Gastrocnemius medialis (tissue), 4 donors: ENCODE measurements at places on chromosomes 7 and 10. TPM values are rescaled to one million over a fixed set of nuclear protein-coding genes. Genes with fewer than 3 reads are reported as not detected.
A peak's percentile ranks its signal among the peaks of the same experiment; 100 is the strongest.

Gene NEBL
- 2.5 TPM for total RNA-seq

Gene ITIH5
- 14.0 TPM for total RNA-seq

Gene GPRIN2
- not detected for total RNA-seq

Gene FZD8
- total RNA-seq = 3.9 TPM

Gene GSTO2
- total RNA-seq = 1.4 TPM

Gene FXYD4
- not detected for total RNA-seq

Gene TSPAN15
- 14.9 TPM for total RNA-seq

Gene OPN4
- total RNA-seq = 0.92 TPM

Gene SPDYE2
- not detected for total RNA-seq

DNA sequence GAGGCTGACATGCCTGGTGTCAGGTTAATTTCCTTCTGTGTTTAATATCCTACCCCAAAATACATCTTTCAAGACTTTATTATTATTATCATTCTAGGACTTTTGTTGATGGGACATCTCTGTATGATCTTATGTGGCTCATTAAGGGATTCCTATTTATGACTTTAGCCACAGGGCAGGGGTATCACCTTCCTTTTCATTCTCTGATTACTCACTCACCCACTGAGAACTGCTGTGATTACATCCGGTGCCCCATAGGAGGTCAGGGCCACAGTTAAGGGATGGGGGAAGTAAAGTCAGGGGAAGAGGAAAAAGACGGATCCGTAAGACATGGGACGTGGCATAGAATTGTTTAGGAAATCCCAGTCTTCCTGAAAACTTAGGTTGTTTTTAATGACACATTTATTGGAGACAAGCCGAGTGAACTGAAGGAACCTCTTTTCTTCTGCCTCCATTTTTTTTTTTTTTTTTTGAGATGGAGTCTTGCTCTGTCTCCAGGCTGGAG, 61.0 kb upstream of the PITRM1 start:
- H3K4me1 ChIP-seq = no peaks in the 10 kb centered on the region
- no peak for DNase-seq
- H3K27ac ChIP-seq = no peak overlapping the region
- no peaks in the 10 kb centered on the region for H3K36me3 ChIP-seq
- no peak overlapping the region for H3K4me3 ChIP-seq

GRCh38 chr10:70673043-70673928, 980 bp downstream of the ADAMTS14 start:
- H3K36me3 ChIP-seq = no peaks in the 10 kb centered on the region
- no peak for DNase-seq
- H3K4me3 ChIP-seq = peak overlapping the region; percentile 47
- H3K27ac ChIP-seq = no peak overlapping the region
- H3K27me3 ChIP-seq = peaks cover 19% of the 10 kb centered on the region

- no peaks in the 10 kb centered on the region for H3K27me3 ChIP-seq
- H3K36me3 ChIP-seq = no peaks in the 10 kb centered on the region
- H3K27ac ChIP-seq = no peak overlapping the region
- DNase-seq = no peak
These were observed 22.4 kb downstream of the GPR141 start for GRCh38 chr7:37705976-37706375.

- no peaks in the 10 kb centered on the region for H3K27me3 ChIP-seq
- no peaks in the 10 kb centered on the region for H3K4me1 ChIP-seq
- no peaks in the 10 kb centered on the region for H3K36me3 ChIP-seq
- H3K4me3 ChIP-seq = no peak overlapping the region
- H3K27ac ChIP-seq = no peak overlapping the region
These were observed 150.1 kb downstream of the PLPP4 start for GRCh38 chr10:120607016-120607709.

- no peaks in the 10 kb centered on the region for H3K27me3 ChIP-seq
- DNase-seq = no peak
- no peaks in the 10 kb centered on the region for H3K4me1 ChIP-seq
- H3K36me3 ChIP-seq = no peaks in the 10 kb centered on the region
- H3K4me3 ChIP-seq = no peak overlapping the region
- no peak overlapping the region for H3K27ac ChIP-seq
These were observed 49.5 kb downstream of the TCERG1L start for GRCh38 chr10:131261890-131262475.

- no peaks in the 10 kb centered on the region for H3K27me3 ChIP-seq
- no peak overlapping the region for H3K27ac ChIP-seq
- no peak for DNase-seq
- H3K4me3 ChIP-seq = no peak overlapping the region
- peaks cover 13% of the 10 kb centered on the region for H3K4me1 ChIP-seq
These were observed 11.8 kb downstream of the EPHA1 start for GRCh38 chr7:143396625-143397556.

DNA sequence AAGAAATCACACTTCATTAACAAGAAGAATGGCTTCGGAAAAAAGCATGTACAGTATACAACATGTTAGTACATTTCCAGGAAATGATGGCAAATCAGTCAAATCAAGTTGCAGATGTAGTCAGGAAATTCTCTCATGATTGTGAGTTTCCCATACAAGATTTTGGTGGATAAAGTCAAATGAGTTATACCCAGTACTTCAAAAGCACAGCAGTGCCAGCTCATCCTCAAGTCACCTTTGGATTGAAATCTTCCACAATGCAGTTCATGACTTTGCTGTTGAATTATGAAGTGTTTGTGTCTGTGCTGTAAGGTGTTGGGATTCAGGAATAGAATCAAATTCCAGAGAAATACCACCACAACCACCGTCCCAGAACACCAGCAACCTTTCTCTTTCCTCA, 301.3 kb upstream of the BMPER start:
- no peak for DNase-seq
- H3K27me3 ChIP-seq = no peaks in the 10 kb centered on the region
- no peak overlapping the region for H3K4me3 ChIP-seq
- no peaks in the 10 kb centered on the region for H3K4me1 ChIP-seq

DNA sequence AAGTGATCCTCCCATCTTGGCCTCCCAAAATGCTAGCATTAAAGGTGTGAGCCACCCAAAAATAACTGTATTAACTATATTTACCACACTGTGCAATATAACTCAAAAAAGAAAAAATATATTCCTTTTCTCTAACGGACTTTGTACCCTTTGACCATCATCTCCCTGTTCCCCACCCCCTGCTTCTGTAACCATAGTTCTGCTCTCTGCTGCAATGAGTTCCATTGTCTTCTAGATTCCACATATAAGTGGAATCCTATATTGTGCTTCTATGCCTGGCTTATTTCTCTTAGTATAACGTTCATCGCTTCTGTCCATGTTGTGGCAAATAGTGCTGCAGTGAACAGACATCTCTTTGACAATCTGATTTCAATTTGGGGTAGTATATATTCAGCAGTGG, 4.2 kb downstream of the TMEM248 start:
- no peaks in the 10 kb centered on the region for H3K36me3 ChIP-seq
- H3K27ac ChIP-seq = no peak overlapping the region
- DNase-seq = no peak

DNA sequence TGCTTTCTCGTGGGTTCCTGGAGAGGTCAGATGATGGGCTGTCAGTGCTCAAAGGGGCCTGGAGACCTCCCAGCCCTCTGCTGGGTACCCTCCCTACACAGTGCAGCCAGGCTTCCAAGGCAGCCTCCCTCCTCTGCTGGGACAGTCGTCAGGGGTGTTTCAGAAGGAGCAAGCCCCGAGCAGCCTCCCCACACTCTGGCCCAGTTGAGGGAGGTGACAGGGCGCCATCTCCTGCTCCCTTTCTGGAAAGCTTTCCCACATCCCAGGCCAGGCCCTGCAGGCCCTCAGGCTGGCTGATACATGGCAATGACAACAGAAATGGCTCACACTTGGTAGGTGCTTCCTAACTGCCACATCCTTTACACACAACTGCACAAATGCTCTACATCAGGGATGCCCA, 32.1 kb downstream of the KCNMA1 start:
- H3K27ac ChIP-seq = no peak overlapping the region
- no peak overlapping the region for H3K4me3 ChIP-seq
- H3K36me3 ChIP-seq = no peaks in the 10 kb centered on the region
- peaks cover 69% of the 10 kb centered on the region for H3K4me1 ChIP-seq
- DNase-seq = no peak

- DNase-seq = no peak
- H3K4me3 ChIP-seq = no peak overlapping the region
- H3K27ac ChIP-seq = no peak overlapping the region
- no peaks in the 10 kb centered on the region for H3K36me3 ChIP-seq
These were observed 76.6 kb downstream of the SEMA3C start for GRCh38 chr7:80842022-80842790.

DNA sequence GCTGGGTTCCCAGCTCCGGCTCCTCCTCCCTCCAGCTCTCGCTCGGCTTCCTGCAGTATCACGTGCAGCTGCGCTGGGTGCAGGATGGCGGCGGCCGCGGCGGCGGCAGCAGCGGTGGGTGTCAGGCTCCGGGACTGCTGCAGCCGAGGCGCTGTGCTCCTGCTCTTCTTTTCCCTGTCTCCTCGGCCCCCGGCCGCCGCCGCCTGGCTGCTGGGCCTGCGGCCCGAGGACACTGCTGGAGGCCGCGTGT, at the start of gene CNNM1:
TSS of gene CNNM1 (plus strand) at position 53 of the 250 bp plus-strand sequence. CDS start at position 85, 32 bp downstream.
- peak within 1 kb of the TSS; percentile 49 for H3K4me3 ChIP-seq
- no peaks in the 10 kb centered on the region for H3K36me3 ChIP-seq
- H3K27ac ChIP-seq = no peak within 1 kb of the TSS

DNA sequence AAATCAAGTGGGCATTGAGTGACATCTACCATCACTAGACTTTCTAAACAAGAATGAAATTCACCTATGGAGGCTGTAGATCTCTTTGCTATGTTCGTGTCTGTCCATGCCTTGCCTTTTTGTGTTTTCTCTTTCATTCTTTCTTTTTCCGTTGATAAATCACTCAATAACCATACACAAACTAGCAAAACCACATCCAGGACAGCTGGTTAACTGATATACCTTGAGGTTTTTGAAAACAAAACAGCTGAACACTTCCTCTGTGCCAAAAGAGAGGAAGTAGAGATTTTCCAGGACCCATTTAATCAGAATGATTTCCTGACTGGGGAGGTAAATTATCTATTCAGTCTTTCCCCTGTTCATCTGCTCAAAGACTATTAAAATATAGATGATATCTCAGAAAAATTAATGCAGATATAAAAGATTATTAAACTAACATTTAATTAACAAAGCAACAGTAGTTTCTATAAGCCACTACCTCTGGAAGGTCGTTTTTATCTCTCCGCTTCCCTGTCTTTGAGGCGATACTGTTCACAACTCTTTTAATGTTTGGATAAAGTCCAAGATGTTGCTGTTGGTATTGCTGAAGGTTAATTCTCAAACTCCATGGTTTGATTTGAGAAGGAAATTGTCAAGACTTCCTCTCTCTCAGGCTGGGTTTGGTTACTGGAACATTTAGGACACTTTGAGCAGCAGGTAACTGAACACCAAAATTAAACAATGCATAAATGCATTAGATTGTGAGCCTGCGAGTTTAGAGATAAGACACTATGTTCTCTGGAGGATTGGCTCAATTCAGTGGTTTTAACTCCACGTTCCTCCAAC, 24.4 kb upstream of the C10orf67 start:
- no peak for DNase-seq
- no peak overlapping the region for H3K4me3 ChIP-seq
- no peaks in the 10 kb centered on the region for H3K36me3 ChIP-seq
- H3K4me1 ChIP-seq = peaks cover 12% of the 10 kb centered on the region
- H3K27ac ChIP-seq = no peak overlapping the region
- H3K27me3 ChIP-seq = no peaks in the 10 kb centered on the region

DNA sequence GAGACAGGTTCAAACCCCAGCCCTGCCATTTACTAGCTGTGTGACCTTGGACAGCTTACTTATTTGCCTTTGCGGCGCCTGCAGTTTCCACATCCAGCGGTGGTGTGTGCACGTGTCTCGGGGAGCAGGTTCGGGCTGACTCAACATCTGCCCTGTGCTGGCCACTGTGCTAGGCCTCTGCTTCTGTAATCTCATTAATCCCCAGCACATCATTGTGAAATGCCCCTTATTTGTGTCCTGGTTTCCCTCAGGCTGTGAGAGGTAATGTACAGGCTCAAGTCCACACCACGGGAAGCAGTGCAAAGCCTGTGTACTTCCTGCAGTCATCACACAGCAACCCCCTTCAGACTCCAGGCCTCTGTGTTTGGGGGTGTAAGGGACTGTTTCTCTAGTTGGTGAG, 285.7 kb downstream of the RPS24 start:
- H3K36me3 ChIP-seq = no peaks in the 10 kb centered on the region
- no peak overlapping the region for H3K4me3 ChIP-seq
- no peaks in the 10 kb centered on the region for H3K27me3 ChIP-seq
- DNase-seq = no peak

DNA sequence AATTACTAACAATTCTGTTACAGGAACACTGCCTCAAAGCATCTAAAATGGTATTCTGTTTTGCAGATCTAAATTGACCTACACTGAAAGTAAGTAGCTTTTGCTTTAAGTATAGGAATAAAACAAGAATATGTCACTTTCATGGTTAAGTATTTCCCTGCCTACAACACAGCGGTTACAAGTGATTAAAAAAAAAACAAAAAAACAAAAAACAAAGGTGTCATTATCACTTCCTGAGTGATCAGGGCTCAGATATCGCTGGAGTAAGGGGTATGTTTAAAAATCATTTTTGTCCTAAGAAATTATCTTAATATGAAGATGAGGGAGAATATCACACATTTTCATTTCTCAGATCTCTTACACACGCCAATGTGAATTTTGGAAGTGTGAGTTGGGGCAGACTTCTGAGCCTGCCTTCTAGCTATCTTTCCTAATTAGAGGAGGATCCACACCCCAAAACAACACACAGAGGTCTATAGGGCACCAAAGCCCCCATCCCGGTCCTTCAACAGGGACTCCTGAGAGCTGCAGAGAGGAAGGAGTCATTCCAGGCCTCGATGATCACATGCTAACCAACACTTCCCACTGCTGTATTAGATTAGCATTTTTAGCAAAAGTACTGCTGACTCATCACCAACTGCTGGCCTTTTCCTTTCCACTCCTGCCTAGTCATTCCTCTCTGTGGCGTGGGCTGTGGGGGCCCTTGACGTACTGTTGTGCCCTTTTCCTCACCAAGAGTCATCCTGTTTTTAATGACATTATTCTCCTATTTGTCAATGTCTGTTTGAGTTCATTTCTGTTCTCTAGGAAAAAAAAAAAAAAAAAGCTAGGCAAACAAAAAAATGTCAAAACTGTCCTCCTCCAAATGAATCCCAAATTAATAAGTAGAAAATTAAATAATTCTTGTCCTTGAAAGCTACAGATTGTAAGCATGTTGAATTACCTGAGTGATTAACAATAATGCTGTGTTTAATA, 31.2 kb downstream of the PRTFDC1 start:
- peak; percentile 16 for DNase-seq
- H3K27ac ChIP-seq = no peak overlapping the region
- no peak overlapping the region for H3K4me3 ChIP-seq

DNA sequence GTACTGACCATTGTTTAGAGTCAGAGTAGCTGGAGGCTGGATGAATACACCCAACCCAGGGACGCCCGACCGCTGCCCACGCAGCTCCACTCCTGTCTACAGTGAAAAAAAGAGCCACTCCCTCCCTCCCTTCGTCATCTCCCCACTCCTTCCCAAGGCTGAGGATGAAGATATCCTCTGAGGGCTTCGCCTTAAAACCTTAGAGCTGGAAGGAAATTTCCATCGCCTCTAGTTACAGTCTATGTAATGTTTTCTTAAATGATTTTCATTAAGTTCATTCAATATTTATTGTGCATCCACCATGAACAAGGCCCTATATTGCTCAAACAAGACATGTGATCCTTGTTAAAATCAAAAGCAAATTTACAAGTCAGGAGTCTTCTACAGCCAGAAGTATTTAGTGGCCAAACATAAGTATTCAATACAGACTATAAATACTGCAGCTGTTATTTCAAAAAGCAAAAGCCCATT, 11.3 kb upstream of the SLIT1 start:
- no peaks in the 10 kb centered on the region for H3K36me3 ChIP-seq
- H3K4me1 ChIP-seq = no peaks in the 10 kb centered on the region
- no peak overlapping the region for H3K4me3 ChIP-seq
- no peak overlapping the region for H3K27ac ChIP-seq
- no peak for DNase-seq
